AG08396 (cell line): ENCODE measurements at places on chromosomes 12 and 14.
A peak's percentile ranks its signal among the peaks of the same experiment; 100 is the strongest.

DNA sequence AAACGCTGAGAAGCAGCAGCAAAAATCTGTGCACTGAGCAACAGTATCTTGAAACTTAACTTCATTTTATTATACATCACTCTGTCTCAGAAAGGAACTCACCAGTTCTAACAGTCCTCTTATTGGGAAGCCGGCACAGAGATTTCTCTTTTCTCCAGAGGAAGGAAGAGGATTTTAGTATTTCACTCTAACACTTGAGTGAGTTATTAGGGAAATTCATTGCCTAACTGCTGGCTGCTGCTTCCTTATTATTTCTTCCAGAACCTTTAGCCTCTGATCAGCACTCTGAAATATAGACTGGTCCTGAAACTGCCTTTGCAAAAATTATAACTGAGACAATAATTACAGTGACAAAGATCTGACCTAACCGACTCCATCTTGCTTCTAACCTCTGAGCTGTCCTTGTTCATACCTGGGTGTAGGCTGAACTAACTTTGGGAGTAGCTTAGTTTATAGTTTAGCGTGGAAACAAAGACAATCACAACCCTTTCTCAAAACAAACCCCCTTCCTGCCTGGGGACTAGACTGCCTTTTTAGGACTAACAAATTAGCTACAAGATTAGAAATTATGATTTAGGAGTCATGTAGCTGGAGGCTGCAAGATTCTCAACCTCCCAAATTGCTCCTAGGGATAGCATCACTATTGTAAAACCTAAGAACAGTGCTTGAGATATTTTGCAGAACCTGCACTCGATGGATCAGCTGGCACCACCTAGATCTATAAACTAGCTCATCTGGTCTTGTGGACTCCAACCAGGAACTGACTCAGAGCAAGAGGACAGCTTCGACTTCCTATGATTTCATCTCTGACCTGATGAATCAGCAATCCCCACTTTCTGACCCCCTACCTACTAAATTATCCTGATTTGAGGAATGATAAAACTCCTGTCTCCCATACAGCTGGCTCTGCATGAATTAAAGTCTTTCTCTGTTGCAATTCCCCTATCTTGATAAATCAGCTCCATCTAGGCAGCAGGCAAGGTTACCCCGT is 117.5 kb downstream of the DYRK2 start:
- DNase-seq = no peak

DNA sequence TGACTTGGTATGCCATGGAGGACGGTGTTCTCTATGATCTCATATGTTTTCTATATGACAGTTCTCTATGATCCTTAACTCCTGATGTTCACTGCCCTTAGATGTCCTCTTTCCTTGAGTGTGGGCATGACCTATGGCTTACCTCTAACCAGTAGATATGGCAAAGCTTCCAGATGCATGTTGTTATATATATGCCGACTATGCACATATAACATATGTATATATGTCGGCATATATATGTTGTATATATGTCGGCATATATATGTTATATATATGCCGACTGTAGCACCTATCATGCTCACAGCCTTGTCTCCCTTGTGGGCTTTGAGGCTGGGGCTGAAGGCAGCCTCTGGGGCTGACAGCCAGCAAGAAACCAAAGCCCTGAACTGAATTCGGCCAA is 106.0 kb downstream of the GRIP1 start:
- DNase-seq = no peak

DNA sequence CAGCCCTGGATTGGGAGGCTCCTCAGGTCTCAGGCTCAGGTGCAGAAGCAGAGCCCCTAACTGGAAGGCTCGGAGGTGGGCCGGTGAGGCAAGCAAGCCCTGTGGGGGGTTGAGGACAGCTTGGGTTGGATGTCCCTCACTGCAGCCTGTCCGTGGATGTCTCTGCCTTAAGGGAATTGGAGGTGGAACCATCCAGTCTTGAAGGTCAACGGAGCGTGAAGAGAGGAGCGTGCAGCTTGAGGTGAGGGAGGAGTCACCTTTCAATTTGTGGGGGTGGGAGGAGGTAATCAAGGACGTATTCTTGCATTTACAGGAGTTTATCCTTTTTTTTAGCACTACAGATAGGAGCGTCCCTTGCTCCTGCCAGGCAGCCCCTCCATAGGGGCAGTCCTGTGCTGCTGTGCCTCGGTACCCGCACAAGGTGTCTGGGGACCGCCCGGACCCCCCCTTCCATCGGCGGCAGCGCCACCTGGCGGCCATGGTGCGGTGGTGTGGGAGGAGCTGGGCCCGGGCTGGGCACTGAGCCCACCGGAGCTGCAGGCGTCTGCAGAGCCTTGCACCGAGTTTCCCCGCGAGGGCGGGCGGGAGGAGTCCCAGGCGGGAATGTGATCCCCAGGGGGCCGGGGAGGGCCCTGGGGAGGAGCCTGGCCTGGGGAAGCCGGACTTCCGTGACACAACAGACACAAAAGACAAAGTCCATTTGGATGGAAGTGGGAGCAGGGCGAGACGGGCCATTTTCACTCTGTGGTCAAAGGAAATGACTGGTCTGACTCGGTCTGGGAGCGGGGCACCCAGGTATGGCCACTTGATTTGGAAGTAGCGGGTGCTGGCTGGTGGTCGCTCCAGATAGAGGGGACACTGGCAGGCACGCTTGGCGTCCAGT is 864 bp downstream of the DNAJC22 start:
- peak; percentile 95 for DNase-seq

- no peak for DNase-seq
Measured at GRCh38 chr12:124434354-124434753, 133.1 kb downstream of the NCOR2 start.

DNA sequence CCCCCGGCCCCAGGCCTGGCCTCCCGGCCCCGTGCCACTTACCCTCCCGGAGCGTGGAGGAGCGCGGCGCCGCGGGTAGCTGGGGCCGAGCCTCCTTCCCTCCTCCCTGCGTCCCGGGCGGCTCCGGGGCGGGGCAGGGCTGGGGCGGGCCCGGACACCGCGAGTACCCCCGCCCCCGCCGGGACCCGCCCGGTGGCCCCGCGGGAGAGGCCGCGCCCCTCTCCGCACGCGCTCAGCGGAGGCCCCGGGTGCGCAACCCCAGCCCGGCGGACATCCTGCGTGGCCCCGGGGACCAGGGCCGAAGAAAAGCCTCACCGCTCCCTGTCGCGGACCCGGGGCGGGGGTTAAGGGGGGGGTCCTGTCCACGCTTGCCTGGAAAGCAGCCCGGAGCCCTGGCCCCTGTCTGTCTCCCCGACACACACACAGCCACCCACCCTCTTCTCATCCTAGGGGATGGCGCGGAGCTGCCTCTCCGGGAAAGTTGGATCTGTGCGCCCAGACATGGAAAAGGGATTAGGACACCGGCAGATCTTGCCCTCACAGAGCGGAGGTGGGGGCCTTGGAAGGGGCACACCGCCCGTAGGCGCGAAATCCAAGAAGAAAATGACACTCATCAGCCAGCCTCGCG is at the start of gene SYNE3:
Gene SYNE3 (minus strand): TSS at position 97 of the 628 bp plus-strand sequence. CDS start 40,829 bp downstream, outside the sequence.
- DNase-seq = peak; percentile 90

DNA sequence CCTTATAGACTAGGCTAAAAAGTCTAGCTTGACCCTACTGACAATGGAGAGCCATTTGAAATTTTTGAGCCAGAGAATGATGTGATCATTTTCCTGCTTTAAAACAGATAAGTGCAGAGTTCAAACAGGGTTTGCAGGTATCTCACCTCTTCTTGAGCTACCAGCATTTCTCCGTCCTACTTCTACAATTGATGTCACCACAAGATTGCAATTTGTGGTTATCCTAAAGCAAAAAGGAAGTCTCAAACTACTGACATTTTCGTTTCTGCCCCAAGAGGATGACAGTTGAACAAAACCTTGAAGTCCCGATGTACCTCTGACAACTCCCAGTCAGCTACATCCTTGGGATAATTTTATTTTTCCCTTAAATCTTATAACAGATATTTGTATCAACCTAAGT is 86.7 kb downstream of the PTGER2 start:
- DNase-seq = no peak

DNA sequence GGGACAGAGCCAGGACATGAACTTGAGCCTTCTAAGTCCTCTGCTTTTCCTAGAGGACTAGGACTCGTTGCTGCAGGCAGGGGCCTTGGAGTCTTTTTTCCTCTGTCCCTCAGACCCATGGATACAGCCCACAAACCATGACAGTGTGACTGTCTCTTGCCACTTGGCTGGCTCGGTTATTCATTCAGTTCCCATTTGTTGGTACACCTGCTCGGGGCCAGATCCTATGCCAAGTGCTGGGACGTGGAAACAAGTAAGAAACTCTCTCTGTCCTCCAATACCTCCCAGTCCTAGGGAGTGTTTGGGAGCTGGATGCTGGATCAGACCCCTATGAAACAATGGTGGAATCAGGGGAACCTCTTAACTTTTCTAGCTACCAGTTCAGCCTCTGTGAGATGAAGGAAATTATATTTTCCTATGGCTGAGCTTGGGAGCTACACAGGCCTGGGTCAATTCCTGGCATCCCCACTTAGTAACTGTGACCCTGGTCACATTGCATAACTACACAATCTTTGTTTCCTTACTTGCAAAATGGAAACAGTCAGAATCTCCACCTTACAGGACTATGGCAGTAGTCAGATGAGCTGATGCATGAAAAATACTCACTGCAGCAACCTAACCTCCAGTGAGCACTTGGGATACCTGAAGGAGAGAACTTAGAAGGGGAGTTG is 106.3 kb upstream of the VRK1 start:
- DNase-seq = no peak

- no peak for DNase-seq
Measured at GRCh38 chr12:129676411-129676810, 227.4 kb downstream of the TMEM132D start.

DNA sequence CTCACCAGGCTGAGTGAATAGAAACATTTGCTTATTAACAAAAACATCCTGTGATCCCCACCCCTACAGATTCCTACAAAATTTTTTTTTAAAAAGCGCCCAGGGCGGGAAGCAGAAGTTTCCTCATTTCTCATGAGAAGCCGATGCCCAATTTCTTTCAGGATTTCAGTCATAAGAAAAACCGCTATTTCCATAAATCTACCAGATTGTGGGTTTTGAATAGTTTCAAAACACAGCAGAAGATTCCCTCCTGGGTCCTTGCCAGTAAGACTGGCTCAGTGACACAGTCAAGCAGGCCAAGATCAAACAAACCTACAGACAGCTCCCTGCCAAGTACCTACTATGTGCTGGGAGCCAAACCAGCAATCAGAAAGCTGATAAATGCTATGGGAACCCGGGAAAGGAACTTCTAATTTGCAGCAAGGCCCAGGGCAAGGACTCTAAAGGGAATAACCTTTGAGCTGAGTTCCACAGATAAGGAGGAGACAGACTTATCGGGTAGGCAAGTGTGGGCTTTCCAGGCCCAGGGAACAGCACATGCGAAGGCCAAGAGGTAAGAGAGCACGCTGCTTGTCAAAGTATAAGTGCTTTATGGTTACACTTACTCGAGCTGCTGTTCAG is 68.7 kb downstream of the CCDC88C start:
- DNase-seq = no peak

- DNase-seq = peak; percentile 21
Measured at GRCh38 chr14:85533861-85534291, 3.9 kb downstream of the FLRT2 start.

DNA sequence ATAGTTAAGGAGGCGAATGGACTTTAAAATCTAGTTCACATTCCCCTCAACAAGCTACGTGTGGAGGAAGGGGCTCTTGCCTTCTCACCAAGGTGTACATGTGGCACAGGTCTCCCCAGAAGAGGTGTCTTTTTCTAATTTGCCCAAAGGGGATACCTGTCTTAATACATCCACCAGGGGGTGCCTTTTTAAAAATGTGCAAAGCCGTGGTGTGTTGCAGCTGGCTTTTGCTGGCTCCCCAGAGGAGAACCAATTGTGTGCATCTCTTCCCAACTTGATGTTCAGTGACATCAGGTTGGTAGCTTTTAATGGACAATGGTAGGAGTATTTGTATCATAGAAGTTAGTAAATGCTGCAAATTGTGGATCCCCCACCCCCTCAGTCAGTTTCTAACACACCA is 33.8 kb downstream of the CREBL2 start:
- peak; percentile 43 for DNase-seq

DNA sequence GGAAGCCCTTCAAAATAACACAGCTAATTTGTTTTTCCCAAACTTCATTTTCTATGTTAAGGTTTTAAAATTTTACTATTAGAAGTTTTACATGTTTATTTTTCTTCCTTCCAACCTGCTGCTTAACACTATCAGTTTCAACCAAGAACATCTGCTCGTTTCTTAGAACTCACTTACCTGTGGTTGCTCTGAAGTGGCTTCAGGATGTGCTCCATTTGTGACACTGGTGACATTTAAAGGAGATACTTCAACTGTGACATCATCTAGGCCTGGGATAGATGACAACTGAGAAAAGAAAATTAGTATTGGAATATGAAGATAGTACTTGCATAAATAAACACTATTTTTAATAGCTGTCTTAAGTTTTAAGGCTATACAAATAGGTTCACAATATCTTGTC is 17.9 kb downstream of the WASHC3 start:
- no peak for DNase-seq

- no peak for DNase-seq
Measured at GRCh38 chr12:126139355-126139754, 1074.1 kb downstream of the AACS start.

DNA sequence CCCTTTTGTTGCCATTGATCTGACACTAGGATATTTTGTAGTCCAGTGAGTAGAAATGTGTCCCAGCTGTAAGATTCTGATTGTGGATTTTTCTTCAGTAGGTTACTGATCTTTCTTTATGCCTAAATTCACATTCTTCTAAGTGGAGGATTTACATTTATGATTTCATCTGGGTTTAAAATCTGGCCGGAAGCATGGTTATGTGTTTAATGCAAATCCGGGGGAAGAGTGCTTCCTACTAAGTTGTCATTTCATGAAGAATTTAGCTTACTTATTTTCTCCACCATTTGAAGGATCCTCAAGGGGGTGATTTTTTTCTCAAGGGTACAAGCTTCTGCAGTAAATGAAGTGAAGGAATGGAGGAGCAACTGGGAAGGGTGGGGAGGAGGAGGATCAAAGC is 96.7 kb downstream of the TMTC2 start:
- DNase-seq = no peak

DNA sequence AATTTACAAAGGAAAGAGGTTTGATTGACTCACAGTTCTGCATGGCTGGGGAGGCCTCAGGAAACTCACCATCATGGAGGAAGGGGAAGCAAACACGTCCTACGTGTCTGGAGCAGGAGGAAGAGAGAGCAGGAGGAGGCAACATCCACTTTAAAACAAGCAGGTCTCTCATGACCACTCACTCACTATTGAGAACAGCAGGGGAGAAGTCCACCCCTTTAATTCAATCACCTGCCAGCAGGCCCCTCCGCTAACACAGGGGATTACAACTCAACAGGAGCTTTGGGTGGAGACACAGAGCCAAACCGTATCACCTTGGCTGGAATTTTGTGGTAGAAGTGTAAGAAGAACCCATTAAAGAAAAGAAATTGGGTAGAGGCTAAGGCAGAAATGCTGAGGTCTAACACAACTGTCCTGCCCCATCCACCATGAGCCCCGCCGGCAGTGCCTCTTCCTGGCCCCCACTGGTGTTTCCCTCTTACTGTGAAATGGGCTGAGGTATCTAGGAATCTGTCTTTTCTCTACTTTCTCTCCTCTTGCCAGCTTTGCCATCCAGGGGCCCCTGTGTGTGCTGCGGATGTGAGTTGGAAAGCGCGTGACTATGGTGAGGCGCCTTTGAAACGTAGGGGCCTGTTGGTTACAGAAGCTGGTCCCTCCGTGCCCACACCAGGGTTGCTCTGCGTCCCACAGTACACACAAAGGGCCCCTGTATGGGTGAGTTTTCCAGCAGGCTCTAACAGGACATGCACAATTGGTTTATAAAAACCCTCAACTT is 108.0 kb upstream of the TMEM132D start:
- DNase-seq = no peak
